ENCODE measurements at places on chromosomes 7 and 10. TPM values are rescaled to one million over a fixed set of nuclear protein-coding genes. Genes with fewer than 3 reads are reported as not detected.

The LRRC18 gene
- total RNA-seq, result not detected

- DNase-seq, result no peak
Observed at GRCh38 chr7:86926732-86927131, 132.7 kb downstream of the ELAPOR2 start.

The CACNA2D1 gene
- total RNA-seq, result 18.8 TPM

DNA sequence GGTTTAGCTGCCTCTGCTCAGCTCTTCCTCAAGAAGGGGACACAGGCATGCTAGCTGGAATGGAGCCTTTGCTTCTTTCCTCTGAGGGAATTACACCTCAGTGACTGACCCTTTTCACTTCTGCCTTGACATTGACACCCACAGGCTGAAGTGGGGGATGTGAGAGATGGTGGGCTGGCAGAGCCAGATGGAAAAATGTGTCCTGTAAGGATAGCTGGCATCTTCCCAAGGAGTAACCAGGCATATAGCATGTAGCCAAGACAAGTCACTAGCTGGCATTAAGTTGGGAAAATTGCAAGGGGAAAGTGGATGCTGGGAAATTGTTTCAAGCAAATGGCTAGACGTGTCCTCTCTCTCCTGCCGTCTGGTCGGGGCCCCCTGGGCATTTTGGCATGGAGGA is 19.9 kb downstream of the STMP1 start:
- no peak for DNase-seq

The KEL gene
- total RNA-seq, result 0.18 TPM

The IL6 gene
- total RNA-seq, result 5.7 TPM

DNA sequence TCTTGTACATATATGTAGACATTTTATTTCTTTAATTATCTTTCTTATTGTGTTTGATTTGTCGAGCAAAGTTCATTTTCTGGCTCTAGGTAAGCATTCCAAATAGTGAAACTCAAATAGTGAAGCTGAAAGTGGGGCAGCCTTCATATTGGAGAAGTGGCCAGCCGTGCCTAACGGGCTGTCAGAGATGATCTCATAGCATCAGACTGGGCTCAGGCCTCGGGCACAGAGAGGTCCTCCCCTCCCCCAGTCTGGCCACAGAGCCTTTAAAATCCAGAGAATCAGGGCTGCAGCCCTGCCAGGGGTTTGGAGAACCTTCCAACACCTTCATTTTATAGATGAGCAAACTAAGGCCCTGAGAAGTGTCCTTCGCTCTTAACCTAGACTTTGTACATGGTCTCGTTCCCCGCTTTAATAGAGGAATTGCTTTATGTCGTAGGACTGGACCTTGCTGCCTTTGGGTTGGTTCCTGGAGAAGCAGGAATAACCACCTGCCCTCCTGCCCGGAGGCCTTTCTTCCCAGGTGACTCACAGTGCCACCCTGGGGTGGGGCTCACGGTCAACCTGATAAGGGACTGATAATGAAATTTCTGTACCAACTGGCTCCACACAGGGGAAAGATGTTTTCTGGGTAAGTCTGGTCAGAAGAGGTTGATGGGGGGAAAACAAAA is 7.3 kb downstream of the TSPAN15 start:
- DNase-seq, result no peak

The SLC29A4 gene
- 3.8 TPM for total RNA-seq

- DNase-seq, result no peak
Observed at GRCh38 chr7:40542982-40543741, 408.4 kb downstream of the SUGCT start.

The DDC gene
- not detected for total RNA-seq

The ZNF722 gene
- not detected for total RNA-seq

The ACHE gene
- total RNA-seq, result 2.0 TPM

The MKX gene
- not detected for total RNA-seq

The TRIM50 gene
- total RNA-seq, result not detected

- DNase-seq, result no peak
Observed at GRCh38 chr7:42453931-42454361, 216.9 kb upstream of the GLI3 start.

GRCh38 chr10:12638781-12639180 is 289.4 kb downstream of the CAMK1D start:
- no peak for DNase-seq

DNA sequence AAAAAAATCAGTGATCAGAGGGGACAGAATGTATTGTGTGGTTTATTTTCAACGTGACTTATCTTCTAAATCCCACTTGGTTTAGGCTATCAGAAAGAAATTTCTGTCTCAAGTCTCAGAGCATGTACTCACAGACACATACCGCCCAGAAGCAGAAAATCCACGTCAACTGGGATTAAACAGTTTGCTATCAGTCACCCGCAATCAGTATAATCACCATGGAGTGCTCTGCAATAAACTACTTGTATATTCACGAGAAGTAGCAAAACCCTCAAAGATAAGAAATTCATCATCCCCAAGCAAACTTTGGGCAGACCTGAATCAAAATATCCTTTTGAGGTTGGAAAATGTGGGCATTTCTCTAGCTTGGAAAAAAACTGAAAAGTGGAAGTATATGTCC is 259.1 kb downstream of the FGFR2 start:
- no peak for DNase-seq

DNA sequence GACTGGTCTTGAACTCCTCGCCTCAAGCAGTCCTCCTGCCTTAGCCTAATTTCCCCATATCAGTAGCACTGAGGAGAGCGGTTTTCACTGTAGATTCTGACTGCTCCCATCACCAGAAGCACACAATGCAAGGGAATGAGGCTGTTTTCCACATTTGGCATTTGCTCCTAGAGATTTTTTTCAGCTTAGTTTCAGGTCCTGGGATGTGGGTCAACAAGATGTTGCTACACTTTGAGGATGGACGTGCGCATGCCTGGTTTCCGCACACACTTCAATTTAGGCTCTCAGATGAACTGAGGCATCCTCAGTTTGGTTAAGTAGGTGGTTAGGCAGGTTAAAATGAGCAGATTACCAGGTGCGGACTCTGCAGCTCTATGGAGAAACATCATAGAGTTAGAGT is 287.1 kb upstream of the LYZL1 start:
- DNase-seq, result no peak

DNA sequence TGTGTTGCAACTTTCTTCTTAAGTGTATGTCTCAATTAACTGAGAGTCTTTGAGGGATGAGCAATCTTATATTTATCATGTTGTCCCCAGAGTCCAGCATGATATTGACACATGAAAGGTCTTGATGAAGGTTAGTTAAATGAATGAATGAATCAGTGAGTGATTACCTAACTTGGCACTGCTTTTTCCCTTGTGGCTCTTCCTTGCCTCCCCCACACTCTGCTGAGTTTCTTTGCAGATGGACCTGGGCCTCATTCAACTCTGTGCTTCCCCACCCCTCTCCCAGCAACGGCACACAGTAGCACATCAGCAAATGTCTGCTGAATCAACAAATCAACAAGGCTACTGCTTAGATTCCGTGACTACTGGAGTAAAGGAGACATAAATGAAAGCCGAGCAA is 235.1 kb upstream of the CXCL12 start:
- DNase-seq, result no peak

- no peak for DNase-seq
Observed at GRCh38 chr10:71542478-71542877, 145.8 kb downstream of the CDH23 start.

DNA sequence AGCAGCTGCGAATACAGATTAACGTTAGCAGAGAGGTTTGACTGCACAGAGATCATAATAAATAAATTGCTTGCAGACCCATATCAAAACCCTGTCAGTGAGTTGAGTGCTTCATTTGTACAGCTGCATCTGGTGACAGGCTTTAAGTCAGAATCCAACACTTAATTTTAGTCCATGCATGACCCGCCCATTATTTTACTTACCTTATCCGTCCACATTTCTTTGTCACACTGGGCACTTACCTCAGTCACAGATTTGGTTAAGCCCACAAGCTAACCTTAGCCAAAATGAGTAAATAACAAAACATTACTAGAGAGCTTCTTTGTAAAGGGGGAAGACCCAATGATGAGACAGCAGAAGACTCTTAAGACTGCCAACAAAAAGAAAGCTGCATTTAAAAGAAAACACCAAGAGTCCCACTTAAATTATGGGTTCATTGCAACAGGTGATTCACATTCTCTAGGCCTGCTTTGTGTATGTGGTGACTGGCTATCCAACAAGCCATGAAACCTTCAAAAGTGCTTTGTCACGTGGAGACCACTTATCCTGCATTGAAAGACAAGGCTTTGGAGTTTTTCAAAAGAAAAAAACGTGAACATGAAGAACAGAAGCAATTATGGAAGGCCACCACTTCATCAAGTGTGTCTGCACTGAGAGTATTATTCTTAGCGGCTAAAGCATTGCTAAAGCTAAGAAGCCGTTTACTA is 32.2 kb downstream of the PHTF2 start:
- DNase-seq, result no peak

The UCMA gene
- total RNA-seq, result not detected

- DNase-seq, result no peak
Observed at GRCh38 chr7:22319424-22320403, 37.2 kb downstream of the RAPGEF5 start.

GRCh38 chr10:1486841-1487687 is 250.3 kb downstream of the ADARB2 start:
- no peak for DNase-seq

The ZNF425 gene
- total RNA-seq, result 1.6 TPM

GRCh38 chr7:96277921-96278320 is 44.0 kb downstream of the SLC25A13 start:
- DNase-seq, result no peak

The PTN gene
- 1.9 TPM for total RNA-seq
